ENCODE measurements at places on chromosomes 13 and 19.

- DNase-seq: no peak
Measured at GRCh38 chr13:51786425-51787265, 17.3 kb downstream of the DHRS12 start.

GRCh38 chr13:110756219-110756631 lies 42.7 kb downstream of the ING1 start:
- no peak for DNase-seq

GRCh38 chr19:19528721-19529490 lies at the start of gene YJEFN3:
Gene YJEFN3 (plus strand): TSS chr19:19528911. CDS start chr19:19528933, 22 bp downstream.
- DNase-seq: peak; percentile 44

DNA sequence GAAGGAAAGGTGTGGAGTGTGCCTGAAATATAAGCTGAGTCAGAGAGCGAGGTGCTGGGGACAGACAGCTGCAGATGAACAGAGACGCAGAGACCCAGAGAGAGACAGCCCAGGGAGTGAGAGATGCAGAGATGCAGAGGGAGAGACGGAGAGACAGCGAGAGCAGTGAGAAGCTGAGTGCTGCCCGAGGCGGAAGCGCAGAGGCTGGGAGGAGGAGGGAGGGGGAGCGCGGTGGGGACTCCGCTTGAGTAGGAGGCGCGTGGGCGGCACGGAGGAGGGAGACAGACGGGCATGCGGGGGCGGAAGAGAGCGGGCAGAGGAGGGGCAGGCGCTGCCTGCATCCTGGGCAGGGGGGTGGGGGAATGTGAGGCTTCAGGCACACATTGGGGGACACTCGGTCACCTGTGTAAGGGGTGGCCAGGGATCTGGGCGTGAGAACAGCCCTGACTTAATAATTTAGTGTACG lies 25.7 kb downstream of the SLC8A2 start:
- DNase-seq: no peak

- DNase-seq: no peak
Measured at GRCh38 chr19:15576526-15577156, 38.4 kb upstream of the CYP4F8 start.

- DNase-seq: no peak
Measured at GRCh38 chr19:15252398-15253018, 20.3 kb upstream of the EPHX3 start.

DNA sequence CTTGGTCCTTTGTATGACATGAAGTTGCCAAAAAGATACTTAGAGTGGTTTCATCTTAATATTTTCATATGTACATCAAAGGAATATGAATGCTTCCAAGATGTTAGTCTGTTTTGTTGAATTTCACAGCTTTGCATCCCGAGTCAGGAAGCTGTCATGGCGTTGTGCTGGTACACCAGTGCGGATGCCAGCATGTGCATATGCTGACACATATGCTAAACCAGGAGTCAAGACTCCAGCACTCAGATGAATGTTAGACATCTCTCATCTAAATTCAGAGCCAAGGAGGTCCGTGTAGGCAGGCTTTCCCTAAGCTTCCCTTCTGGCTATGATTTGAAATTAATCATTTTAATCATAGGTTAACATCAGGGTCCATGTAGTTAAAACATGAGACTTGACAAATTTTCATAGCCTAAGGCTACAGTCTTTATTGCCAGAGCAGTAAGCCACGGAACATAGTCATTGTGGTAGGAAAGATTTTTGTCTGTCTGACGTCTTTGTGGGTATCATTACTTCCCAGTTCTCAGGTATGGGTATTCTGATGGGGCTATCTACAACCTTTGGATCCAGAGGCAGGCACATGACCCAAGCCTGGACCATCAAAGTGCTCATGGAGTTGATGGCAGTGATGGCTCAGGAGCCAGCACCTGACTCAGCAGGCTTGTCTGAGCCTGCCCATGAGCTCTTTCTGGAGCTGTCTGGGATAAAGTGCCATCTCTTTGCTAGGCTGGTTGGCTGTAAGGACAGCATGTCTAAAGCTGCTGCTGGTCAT lies 246.1 kb downstream of the KCNRG start:
- no peak for DNase-seq

DNA sequence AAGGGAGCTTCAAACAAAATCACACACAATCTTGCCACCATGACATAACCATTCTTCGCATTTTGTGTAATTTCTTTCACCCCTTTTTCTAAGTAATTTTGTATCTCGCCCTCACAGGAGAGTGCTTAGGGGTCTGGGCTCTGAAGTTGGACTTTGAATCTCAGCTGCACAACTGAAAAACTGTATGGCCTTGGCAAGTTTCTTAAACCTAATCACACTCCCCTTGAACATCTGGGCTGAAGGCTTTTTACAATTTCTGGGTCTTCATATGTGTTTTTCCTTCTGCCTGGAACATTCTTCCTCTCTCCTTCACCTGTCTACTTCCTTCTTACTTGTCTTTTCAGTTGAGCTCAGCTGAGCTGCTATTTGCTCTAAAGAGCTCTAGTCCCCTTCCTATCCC lies 24.3 kb upstream of the CPB2 start:
- no peak for DNase-seq

DNA sequence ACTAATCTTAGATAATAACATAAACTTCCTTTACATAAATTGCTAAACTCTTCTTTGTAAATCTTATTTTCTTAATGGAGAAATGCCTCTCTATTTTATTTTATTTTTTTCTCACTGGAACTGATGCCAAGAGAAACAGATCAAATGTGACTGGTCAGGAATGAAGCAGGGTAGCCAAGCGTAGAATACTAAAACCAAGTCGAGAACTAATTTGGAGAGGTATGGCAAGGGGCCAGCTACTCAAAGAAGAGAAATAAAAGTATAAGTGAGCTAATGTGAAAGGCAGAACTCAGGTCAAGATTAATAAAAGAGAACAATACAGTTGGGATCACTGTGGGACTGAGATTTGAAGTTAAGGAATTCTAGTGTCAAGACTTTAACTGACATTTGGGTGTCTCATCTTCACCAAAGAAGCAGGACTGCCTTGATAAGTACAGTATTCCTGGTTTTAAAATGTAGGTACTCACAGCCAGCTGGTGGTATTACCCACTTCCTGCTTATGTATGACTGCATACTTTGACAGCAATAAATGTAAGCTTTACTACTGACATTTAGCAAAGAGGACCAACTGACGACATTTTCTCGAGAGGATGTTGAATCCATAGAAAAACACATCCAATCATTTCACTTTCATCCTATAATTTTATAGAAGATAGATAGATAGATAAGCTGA lies 1192.2 kb downstream of the EFNB2 start:
- DNase-seq: no peak

- DNase-seq: no peak
Measured at GRCh38 chr13:104286566-104287290, 1220.5 kb upstream of the SLC10A2 start.

GRCh38 chr13:99288089-99288488 lies 19.1 kb downstream of the GPR183 start:
- no peak for DNase-seq

DNA sequence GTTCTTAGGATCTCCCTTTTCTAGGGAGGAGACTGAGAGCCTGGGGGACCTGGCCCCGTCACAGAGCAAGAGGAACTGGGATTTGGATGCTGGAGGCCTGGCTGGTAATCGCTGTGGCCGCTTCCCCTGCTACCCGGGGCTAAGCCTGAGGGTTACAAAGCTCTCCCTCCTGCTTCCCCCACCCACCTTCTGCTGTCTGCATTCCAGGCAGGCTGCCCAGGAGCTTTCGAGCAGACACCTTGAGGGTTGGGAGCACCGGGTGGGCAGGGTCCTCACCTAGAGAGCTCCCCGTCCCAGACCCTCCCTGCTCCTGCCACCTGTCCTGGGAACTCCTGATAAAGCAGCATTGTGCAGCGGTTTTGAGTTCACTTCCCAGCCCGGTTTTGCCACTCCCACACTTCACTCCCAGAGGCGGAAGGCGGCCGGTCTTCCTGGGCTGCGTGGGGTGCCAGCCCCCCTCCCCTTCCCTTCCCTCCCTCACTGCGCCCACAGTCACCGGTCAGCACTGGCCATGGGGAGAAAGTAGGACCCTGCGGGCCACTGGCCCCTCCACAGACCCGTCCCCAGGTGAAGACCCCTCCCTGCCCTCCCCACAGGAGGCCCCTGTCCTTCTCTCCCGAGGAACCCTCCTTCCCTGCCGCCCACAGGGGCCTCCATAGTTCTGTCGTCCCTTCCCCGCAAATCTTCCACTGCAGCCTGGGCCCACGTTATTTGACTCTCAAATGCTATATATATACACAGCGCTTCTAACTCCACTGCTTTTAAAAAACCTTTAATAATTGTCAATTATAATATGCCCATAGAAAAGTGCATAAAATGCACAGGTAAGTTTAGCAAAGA lies 8.1 kb downstream of the PAK4 start:
- DNase-seq: no peak

GRCh38 chr19:35742121-35742724 lies at the start of gene IGFLR1:
Gene IGFLR1 (minus strand): TSS chr19:35742452. CDS start chr19:35741180, 1,272 bp downstream.
- DNase-seq: no peak

GRCh38 chr19:4295972-4296771 lies 6.0 kb downstream of the TMIGD2 start:
- no peak for DNase-seq

GRCh38 chr19:44626048-44626624 lies 12.8 kb downstream of the IGSF23 start:
- no peak for DNase-seq

- no peak for DNase-seq
Measured at GRCh38 chr13:74015137-74015536, 119.1 kb downstream of the KLF12 start.

DNA sequence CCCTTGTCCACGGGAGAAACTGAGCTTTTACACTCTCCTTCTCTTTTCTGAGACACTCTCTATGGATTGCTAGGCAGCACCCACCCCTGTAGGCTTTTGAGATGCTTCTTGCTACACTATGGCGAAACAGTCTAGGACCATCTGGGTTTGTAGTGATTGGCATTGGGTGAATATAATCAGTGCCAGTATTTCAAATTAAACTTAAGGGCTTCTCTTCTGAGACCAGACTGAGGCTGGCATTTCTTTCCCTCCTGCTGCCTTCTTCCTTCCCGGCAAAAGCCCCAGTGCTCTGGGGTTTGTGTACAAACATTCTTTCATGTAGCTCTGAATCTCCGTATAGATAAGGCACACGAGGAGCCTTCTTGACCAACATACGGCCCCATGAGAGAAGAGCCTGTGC lies 276.7 kb downstream of the SLC7A1 start:
- DNase-seq: no peak
